ENCODE measurements at places on chromosomes 6 and 20.

DNA sequence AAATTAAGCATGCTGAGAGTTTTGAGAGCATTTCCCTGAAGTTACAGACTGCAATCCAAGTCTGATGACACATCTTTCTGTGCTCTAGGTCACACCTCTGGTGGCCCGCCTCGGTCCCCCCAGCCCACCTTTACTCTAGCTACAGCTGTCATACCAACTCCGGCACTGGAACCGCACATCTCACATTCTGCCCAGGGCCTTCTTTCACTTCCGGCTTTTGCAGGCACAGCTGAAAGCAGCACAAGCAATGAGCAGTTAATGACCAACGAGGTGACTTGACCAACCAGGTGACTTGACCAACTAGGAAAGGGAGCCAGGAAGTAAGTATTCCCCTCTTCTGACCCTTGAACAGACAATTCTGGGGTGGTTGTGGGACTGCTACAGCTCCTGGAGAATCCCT is 88.6 kb upstream of the MOCS1 start:
- DNase-seq: no peak

DNA sequence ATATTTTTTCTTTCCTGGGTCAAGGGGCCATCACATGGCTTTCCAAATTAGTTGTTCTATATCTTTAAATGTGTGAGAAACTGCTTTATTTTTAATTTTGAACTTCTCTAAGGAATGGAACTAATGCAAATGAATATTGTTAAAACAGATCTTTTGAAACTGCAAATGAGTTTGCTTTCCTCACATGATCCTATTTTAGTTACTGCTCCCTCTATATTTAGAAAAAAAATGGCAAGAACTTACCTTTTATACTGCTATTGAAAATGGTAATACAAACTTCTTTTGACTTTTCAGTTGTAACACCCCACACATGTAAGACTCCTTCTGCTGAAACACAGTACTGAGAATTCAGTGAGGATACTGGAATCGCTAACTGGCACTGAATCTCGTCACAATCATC is 15.9 kb downstream of the IFNGR1 start:
- no peak for DNase-seq

DNA sequence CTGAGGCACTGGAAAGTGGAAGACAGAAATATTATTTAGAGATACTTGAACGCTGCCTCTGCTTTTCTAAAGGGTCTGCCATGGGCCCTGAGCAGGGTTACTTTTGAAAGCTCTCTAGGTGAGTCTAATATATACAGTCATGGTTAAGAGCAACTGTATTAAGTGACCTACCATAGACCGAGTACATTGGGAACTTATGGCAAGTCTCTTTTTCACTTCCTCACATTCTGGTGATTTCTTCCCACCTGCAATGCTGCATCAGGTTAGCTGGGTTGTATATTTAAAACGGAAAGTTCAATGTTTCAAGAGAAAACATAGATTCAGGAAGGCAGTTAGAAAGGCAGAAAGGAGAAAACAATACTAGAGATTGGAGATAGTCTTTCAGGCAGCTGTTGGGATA is 154.7 kb downstream of the PHF3 start:
- no peak for DNase-seq

- peak; percentile 20 for DNase-seq
Observed at GRCh38 chr6:119348096-119348747, 1.3 kb downstream of the MAN1A1 start.

- no peak for DNase-seq
Observed at GRCh38 chr6:31293343-31293742, 21.5 kb upstream of the HLA-C start.

DNA sequence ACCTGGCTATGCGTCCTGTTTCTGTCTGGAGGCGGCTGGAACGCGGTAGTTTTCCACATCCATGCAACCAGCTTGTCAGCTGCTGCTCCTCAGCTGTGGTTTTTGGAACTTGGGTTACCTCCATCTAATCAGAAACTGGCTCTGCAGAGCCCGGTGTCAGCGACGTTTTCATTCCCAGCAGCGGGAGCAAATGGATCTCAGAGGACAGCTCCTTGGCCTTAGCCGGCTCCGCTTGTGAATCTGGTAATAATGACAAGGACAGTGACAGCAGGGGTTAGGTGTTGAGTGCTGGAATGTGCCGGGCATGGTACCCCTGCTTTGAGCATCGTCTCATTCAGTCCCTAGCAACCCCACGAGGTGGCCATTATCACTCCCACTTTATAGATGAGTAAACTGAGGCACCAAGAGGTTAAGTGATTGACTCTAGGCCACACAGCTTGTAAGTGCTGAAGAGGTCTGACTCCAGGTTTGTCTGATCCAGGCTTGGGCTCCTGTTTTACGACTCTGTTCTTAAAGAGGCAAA is 1.3 kb downstream of the SLCO4A1 start:
- no peak for DNase-seq
